ENCODE measurements at places on chromosomes 4 and X. TPM values are rescaled to one million over a fixed set of nuclear protein-coding genes. Genes with fewer than 3 reads are reported as not detected.

The MGARP gene
- 0.73 TPM for total RNA-seq

The HSFX3 gene
- not detected for total RNA-seq

The SLC34A2 gene
- 0.54 TPM for total RNA-seq

GRCh38 chr4:171644430-171645057 lies 168.7 kb upstream of the GALNTL6 start:
- no peak for DNase-seq

DNA sequence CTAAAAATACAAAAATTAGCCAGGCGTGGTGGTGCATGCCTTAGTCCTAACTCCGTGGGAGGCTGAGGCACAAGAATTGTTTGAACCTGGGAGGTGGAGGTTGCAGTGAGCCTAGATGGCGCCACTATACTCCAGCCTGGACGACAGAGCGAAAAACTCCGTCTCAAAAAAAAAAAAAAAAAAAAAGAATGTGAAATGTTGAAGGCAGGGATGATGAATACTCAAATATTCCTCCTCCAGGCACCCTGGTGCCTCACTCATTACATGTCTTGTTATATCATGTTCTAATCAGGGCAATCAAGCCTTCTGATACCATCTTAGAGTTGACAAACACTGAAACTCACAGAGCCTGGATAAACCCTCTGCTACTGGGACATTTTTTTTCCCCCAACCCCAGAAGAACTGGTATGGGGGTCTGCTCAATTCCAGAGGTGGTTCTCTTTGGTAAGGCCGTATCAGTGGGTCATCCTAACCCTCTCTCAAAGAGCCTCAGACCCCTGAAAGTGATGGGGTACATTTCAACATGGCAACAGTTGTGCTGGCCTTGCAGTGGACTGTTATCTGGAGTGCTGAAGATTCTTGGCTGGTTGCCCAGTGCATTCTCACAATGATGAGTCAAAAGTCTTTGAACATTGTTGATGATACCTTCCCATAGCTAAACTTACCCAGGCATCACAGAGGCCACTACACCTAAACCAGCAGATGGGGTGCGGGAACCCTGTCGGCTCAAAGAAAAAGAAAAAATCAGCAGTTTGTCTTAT lies 2.4 kb upstream of the SH3KBP1 start:
- no peak for DNase-seq

- DNase-seq, result no peak
Observed at GRCh38 chrX:135522132-135522530, 1.7 kb downstream of the INTS6L start.

- DNase-seq, result no peak
Observed at GRCh38 chrX:47194194-47194787, 662 bp downstream of the UBA1 start.

GRCh38 chrX:99301990-99302389 lies 1108.1 kb downstream of the PCDH19 start:
- no peak for DNase-seq

- DNase-seq, result no peak
Observed at GRCh38 chrX:120090208-120090607, 12.7 kb upstream of the RHOXF2B start.

DNA sequence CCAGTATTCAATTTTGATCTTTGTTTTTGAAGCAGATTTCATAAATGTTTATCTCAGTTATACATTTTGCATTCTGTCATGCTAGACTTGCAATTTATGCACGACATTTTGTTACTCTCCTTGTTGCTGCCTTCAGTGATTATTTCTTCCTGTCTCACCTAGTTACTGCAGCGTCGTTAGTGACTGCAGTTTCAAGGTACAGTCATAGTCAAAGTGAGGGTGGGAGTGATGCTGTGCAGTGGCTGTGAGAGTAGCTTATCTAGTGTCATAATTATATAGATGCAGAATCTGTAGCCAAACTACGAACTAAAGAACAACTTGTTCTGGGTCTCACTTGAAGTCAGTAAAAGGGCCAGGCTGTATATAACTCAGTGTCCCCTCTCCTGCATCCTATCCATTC lies 69.8 kb downstream of the GPR101 start:
- no peak for DNase-seq

Measured in cerebellum (tissue), 4 donors.